ENCODE measurements at places on chromosomes 11 and 22.
A peak's percentile ranks its signal among the peaks of the same experiment; 100 is the strongest.

DNA sequence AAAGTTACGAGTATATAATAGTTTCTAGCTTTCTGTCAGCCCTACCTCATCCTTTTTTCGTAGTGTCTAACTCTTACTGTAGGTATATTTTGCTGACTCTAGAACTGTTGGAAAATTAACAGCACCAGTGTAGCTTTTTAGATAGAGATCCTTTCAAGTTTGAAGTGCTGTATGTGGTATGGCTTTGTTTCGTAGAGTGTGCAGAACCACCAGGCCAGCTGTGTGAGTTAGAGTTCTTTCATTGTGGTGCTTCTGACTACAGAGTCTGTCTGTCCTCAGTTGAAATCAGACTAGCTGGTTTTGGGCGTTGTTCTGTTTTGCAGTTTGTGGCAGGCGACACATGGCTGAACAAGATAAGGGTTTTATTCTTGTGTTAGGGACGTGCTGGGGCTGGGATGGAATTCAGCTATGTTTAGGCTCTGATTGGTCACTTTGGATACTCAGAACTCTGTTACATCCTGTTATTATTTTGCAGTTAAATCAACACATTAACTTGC lies 3.2 kb downstream of the ARHGEF12 start:
- DNase-seq: no peak

GRCh38 chr11:119006656-119007055 lies 8.7 kb downstream of the CENATAC start:
- DNase-seq: no peak

- no peak for DNase-seq
Observed at GRCh38 chr11:7268758-7269157, 17.1 kb downstream of the SYT9 start.

GRCh38 chr11:61352038-61352437 lies 9.6 kb downstream of the CYB561A3 start:
- DNase-seq: no peak

GRCh38 chr11:67628710-67629385 lies 889 bp downstream of the NUDT8 start:
- DNase-seq: no peak

GRCh38 chr22:48393041-48393370 lies 1434.7 kb downstream of the BRD1 start:
- DNase-seq: peak; percentile 30

DNA sequence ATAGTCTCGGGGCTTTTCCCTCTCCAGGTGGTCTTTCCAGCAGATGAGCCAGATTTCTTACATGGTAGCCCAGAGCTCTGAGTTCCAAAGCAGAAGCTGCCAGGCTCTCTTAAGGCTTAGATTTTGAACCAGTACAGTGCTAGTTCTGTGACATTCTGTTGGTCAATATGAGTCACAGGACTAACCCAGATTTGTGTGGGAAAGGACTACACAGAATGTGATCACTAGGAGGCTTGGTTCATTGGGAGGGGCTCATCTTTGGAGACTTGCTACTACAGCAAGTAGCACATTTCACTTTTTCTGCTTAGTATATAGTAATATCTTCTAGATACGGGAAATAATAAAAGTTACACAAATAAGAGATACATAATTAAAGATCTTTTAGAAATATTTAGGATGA lies 24.1 kb downstream of the RNF214 start:
- no peak for DNase-seq

DNA sequence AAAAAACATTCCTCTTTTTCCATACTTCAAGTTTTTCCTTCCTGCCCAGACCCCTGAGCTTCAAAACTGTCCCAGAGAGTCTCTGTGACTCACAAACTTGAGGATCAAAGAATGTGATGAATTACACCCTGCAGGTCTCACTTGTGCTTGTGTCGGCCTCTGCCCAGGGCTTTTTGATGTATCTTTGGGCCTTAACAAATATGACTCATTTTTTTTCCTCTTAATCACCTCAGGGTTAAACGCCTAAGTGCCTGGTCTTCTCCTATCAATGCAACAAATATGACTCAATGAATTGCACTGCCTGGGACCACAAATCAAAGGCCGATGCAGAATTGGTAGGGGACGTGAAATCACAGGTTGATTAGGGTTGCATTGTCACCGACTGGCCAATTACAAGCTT lies 267.7 kb downstream of the LARGE1 start:
- DNase-seq: no peak

DNA sequence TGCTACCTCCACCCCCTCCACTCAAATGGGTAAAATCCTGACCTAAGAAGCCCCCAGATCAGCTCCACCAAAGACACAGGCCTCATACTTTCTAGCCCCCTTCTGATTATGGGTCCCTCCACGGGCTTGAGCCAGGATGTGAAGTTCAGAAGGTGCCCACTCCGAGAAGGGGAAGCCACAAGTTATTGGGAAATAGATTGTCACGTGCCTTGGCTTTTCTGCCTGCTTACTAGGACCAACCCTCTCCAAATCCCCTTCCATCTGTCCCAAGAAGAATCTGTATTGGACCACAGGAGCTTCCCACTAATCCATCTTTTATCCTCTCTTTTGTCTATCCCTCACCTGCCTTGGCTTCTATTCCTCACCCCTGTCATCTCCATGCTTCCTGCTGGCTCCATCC lies 3.0 kb upstream of the NRGN start:
- DNase-seq: no peak

DNA sequence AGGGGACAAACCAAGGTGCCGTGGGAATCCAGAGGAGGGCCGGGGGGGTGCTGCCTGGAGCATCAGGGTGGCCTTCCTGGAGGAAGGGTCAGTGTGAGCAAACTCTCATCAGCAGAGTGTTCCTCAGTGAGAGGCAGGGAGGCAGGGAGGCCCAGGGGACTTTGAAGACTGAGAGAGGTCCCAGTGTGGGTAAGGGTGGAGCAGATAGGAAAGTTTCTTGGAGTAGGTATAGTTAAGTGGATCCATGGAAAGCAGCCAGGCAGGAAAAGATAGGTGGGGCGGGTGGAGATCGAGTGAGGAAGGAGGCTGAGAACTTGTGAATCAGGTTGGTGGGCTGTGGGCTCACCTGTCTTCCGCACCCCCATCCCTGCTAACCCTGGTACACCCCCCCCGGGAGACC lies 9.3 kb downstream of the UPK3A start:
- no peak for DNase-seq

- DNase-seq: no peak
Observed at GRCh38 chr22:46614025-46614931, 5.9 kb upstream of the GRAMD4 start.

GRCh38 chr22:27610863-27611786 lies 190.4 kb downstream of the MN1 start:
- DNase-seq: no peak

DNA sequence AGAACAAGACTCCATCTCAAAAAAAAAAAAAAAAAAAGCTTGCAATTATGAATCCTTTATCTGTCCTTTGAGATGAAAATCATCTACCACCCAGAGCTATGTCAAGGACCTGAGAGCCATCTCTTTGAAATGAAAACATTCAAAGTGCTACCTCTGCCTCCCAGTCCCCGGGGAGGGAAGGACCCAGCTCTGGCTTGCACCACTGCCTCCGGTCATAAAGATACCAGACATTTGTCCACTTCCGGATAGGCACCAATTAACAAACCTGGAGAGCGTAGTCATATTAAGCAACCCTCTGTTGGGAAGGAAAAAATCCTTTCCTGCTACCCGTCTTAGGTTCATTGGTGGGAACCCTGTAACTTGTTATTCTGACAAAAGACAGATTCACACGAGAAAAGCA lies 98.6 kb downstream of the ARHGAP8 start:
- DNase-seq: no peak

DNA sequence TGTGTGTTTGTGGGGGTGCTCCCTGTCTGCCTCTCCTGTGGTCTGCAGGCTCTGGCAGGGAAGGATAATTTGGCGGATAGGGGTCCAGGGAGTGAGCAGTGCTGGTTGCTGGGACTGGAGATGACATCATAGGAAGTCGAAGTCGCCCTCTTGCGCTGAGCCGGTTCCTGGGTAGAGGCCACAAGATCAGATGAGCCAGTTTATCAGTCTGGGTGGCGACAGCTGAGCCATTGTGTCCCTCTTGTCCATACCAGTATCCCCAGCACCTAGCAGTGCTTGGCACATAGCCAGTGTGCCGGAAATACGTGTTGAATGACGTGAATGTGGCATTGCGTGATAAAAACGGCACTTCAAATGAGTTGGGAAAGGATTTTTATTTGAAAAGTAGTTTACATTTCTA lies 9.8 kb downstream of the APOL5 start:
- DNase-seq: no peak

GRCh38 chr22:46077669-46078099 lies 72.6 kb upstream of the PPARA start:
- no peak for DNase-seq

DNA sequence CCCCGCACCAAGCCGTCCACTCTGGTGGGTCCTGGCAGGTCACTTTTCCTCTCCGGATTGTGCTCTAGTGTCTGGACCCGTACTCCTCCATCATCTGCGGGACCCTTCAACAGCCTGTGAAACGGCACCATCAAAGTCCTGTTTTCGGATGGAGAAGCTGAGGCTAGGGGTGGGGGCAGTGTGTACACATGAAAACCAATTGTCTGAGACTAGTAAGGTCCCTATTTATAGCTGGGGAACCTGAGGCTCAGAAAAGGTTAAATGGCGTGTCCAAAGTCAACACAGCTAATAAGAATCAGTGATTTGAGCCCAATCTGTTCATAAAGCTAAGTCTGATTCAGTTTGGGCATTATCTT lies 668 bp upstream of the LRRC32 start:
- DNase-seq: no peak

DNA sequence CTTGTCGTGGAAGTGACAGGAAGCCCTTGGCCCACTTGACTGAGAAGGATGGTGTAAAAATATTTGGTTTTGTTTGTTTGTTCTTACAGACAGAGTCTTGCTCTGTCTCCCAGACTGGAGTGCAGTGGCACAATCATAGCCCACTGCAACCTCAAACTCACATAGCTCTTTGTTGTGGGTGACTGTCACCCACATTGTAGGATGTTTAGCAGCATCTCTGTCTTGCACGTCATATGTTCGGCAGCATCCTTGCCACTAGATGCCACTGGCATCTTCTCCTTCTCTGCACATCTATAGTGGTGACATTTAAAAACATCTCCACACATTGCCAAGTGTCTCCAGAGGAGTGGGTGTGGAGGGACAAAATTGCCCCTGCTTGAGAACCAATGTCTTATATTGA lies 56.8 kb downstream of the PRR5L start:
- no peak for DNase-seq

- DNase-seq: no peak
Observed at GRCh38 chr11:101960231-101960630, 43.9 kb upstream of the ANGPTL5 start.

- no peak for DNase-seq
Observed at GRCh38 chr11:100800202-100800601, 113.1 kb downstream of the ARHGAP42 start.

DNA sequence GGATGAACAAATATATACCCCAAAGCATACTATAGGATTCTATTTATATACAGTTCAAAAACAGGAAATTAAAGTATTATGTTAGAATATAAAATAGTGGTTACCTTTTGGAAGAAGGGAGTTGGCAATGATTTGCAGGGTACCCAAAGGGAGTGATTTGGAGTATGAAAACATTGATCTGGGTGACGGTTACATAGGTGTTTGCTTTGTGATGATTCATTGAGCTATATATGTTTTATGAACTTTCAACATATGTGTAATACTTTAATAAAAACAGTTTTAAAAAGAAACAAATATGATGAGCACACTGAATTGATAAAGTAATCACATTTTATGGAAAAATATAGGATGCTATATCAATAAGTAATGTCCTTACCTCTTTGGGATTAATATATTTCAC lies 36.0 kb downstream of the C11orf65 start:
- DNase-seq: no peak

GRCh38 chr11:85844439-85845123 lies 10.6 kb upstream of the CCDC83 start:
- no peak for DNase-seq

DNA sequence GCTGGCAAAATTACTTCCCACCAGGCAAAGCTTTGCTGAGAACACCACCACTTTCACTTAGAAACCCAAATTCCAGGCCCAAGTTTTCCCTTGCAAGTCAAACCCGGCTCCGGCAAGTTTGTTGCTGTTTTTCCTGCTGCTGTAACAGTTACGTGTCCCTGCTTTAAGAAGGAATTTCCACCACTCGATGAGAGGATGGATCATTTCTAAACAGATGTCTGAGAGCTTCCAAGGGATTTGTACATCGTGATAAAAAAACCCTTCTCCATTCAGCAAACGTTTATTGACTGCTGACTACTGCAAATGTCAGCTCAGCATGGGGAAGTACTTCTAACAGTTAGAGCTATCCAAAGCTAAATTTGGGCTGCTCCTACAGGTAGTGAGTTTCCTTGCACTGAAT lies 19.7 kb downstream of the P2RX3 start:
- DNase-seq: no peak

- no peak for DNase-seq
Observed at GRCh38 chr11:111272420-111272819, 25.9 kb upstream of the POU2AF3 start.

DNA sequence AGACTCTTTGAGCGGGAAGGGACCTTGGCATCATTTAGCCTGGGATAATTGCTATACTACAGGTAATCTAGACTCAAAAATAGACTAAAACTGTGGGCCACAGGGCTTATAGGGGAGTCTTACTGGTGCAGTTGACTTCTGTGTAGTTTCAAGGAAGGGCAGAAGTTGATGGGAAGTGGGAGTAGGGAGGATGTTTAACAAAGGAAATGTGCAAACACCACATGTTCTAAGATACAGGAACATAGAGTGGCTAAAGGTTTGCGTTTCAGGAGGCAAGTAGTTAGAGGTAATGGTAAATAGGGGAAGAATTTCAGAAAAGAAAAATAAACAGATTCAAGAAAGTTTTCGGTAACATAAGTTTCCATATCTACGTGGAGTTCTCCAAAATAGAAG lies 14.4 kb upstream of the SORL1 start:
- DNase-seq: no peak

- no peak for DNase-seq
Observed at GRCh38 chr11:23112987-23113886, 253.0 kb upstream of the CCDC179 start.

DNA sequence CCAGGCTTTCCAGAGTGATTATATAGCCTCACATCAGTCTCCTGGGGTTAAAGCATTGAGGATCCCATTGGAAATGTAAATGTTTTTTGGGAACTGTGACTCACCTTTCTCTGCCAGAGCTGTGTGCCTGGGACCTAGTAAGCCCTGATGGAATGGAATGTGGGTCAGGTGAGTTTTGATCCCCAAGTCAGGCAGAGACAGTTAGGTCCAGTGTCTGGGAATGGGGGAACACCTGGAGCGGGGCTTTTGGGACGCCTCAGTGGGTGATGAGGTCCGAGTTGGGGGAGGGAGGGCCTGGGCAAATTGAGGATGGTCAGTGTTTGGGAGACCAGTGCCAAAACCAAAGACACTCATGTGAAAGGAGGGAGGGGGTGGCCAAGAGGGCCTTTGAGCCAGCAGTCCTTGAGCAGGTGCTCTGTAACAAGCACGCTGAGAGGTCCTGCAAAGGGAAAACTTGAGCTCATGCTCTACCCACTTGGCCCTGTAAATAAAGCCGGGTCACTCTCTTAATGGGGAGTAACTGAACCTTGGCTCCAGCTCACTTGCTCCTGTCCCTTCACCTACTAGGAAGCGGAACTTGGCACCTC lies 104.7 kb downstream of the NAV2 start:
- no peak for DNase-seq

All from cerebellar nuclear complex (tissue), 1 donor.